Left kidney (tissue), 8 donors: ENCODE measurements at places on chromosomes 7 and 10.

- DNase-seq = no peak
Observed at GRCh38 chr7:138304071-138304320, 156.1 kb upstream of the TRIM24 start.

- DNase-seq = no peak
Observed at GRCh38 chr7:2237109-2237602, 4.4 kb upstream of the MAD1L1 start.

DNA sequence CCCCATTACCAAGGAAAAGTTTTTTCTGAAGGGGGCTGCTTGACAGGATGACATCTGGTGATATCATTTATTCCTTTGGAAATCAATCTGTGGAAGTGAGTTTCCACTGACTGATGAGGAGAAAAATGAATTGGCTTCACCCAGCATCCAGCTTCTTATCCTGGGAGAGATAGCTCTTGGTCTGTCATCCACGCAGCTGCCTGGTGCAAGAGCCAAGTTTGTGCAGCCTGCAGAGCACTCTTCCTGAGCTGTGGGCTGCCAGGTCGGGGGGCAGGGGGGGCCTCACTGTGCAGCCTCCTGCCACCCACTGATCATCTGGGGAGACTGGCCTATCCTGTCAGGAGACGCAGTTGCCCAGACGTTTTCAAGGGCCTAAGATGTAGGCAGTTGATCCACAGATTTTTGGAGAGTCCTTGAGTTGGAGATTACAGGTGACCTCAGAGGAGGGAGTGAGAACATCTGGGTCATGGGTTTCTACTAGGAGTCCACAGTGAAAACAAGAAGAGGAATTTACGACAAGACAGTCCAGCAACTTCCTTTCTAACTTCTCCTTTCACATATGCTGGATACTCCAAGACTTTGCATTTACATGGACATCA, 75.4 kb downstream of the EGFR start:
- DNase-seq = no peak

- no peak for DNase-seq
Observed at GRCh38 chr7:132425942-132426341, 150.3 kb downstream of the PLXNA4 start.

- DNase-seq = peak; percentile 59
Observed at GRCh38 chr10:61897671-61898434, 3.6 kb upstream of the ARID5B start.

DNA sequence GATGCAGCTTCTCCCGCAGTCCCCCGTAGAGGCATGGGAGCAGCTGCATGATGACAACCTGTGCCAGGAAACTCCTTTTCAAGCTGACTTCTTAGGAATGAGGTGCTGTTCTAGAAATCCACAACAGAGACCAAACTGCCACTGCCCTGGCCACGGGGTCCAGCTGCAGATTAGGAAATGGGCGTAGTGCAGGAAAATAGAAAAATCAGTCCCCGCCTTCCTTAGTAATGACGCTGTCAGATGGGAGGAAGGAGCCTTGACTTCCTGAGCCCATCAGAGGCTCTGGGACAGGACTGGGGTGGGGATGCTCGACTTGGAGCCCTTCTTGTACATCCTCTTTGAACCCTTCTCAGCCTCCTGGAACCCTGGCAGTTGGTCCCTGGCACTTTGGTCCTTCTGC, 227.8 kb upstream of the GRB10 start:
- no peak for DNase-seq

DNA sequence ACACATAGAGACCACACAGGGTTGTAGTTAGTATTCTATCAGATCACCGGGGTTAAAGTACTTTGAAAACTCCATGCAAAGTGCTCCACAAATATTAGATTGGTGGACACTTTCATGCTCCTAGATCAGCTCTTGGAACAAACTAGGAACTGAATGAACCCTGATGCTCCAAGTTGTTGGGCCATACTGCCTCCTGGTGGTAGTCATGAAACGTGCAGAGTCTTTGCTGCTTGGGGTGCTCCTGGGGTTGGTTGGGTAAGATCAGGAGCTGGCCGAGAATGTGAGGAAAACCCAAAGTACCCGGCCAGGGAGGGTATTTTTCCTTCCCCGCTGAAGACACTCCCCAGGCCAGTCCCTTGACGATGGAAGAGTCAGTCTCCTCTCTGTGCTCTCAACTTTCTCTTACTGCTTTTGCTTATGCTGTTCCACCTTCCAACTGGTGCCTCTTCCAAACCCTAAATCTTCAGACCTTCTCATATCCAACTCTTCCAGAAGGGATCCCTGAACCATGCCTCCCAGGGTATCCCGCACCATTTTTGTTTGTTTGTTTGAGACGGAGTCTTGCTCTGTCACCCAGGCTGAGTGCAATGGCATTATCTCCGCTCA, 918 bp upstream of the RPEL1 start:
- DNase-seq = peak; percentile 74

GRCh38 chr7:41861642-41862041, 158.8 kb upstream of the INHBA start:
- no peak for DNase-seq

DNA sequence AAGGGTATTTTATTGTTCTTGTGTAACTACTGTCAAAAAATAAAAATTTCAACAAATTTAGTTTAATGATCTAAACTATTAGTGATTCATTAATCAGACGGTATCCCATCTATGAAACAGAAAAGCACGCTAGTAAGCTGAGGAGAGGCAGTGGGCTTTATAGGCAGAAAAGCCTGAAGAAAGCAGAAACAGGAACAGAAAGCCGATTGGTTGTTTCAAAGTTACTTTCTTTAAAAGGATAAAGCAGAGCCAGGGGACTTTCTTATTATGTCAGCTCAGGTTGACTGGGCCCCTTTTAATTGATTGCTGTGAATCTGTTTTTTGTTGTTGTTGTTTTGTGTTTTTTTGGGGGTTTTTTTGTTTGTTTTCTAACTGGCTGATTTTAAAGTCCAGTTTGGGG, 105.5 kb downstream of the TES start:
- no peak for DNase-seq

- no peak for DNase-seq
Observed at GRCh38 chr10:90417029-90417428, 440.8 kb downstream of the HTR7 start.

GRCh38 chr10:105154736-105155135, 513.6 kb downstream of the SORCS3 start:
- no peak for DNase-seq

- DNase-seq = no peak
Observed at GRCh38 chr10:110852255-110852896, 19.4 kb upstream of the PDCD4 start.

DNA sequence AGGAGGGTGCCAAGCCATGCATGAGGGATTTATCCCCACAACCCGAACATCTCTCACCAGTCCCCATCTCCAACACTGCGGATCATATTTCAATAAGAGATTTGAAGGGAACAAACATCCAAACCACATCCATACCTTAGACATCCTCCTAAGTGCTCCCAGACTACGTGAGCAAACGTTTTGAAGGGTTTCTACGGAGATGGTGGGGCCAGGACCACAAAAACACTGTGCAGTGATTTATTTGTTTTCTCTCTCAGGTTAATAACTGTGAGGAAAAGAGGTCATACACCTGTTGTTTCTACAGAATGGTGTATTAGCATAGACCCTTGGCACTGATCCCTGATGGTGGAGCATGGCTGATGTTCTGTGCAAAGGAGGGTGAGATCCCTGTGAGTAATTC, 277.8 kb downstream of the FRMD4A start:
- no peak for DNase-seq

DNA sequence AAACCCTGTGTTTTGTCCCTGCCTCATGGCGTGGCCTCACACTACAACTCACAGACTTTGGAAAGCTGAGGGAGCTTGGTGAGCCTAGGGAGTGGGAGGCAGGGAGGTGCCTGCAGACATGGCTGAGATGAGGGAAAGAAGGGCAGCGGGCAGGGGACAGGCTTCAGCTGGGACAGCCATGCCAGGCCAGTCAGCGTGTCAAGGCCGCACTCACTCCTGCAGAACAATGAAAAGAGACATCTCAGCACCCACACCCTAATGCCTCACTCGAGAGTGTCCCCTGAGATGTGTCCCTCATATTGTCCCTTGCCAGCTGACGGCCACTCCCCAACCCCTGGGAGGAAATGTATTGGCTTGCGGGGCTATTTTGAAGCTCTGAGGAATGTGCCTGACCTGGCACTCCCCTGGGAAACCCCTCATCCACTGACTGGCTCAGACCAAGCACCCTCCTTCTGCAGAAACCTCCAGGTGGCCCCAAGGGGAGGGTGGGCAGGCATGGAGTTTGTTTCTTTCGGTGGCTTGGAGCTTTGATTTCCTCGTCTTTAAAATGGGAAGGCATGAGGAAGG, 31.6 kb downstream of the SH3PXD2A start:
- DNase-seq = no peak

DNA sequence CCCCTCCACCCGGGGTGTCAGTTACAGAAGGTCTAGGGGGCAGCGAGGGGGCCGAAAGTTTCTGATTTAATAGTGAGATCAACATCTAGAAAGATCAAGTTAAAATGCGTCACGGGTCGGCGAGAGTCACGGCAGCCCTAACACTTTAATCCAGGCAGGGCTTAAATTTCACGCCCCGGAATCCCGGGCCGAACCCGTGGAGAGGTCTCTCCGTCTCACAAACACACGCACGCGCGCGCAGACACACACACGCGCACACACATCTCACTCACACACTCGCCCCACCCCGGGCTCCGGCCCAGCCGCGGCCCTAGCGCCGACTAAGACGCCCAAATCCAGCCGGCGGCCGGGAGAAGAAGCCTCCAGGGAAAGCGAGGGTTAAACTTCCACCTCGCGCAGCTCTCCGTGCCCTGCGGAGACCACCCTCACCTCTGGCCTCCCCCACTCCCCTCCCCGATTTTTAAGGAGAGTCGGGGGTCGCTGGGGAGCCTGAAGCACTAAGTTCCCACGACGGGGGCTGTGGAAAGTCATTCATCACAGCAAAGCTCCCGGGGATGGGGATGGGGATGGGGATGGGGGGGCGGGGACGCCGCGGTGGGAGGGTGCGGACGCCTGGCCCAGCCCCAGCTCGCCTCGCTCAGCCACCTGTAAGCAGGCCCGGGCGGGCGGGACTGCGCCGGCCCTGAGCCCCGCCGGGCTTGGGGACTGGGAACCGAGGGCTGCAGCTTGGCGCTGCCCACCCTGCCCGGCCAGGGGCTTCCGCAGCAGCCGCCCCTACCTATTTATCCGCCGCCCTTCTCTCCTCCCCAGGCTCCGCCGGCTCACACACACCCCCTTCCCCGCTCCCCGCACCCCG, 1.6 kb downstream of the PDGFA start:
- peak; percentile 41 for DNase-seq
